ENCODE measurements at places on chromosomes 12 and 14.

- DNase-seq, result no peak
Observed at GRCh38 chr12:48969833-48970701, 1.5 kb downstream of the WNT10B start.

DNA sequence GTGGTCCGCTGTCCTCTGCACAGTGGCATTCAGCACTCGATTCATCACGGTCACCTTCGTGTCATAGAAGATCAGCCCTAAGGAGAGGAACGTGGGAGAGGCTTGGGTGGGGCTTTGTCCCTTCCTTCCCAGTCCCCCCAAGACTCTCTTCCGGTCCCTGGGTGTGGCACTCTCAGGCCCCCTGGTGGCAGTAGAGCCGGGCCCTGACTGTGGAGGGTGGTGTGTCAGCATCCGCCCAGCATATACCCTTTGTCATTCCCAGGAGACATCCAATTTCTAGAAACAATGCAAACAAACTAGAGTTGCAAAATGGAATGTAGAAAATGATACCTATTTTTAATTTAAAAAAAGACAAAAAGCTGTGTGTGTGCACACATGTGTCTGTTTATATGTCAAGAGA is 45.0 kb downstream of the TRAFD1 start:
- DNase-seq, result peak; percentile 7

DNA sequence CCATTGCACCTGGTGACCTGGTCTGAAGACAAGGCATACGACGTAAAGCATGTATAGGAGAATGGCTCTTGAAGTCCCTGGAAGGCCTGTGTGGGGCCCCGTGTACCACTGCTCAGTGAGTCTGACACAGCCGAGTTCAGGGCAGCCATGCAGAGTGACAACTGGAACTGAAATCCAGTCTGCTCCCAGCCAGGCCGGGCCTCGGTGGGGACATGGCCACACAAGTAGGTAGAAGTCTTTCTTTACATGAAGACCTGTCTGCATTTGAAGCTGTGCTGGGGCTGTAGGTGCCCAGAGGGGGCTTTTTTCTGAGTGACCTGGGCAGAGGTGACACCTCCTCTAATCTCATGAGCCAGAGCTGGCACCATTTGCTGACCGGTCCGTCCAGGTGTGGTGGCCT is 35.7 kb downstream of the ADGRD1 start:
- DNase-seq, result no peak

- DNase-seq, result no peak
Observed at GRCh38 chr12:52672321-52672933, 7.8 kb downstream of the KRT1 start.

DNA sequence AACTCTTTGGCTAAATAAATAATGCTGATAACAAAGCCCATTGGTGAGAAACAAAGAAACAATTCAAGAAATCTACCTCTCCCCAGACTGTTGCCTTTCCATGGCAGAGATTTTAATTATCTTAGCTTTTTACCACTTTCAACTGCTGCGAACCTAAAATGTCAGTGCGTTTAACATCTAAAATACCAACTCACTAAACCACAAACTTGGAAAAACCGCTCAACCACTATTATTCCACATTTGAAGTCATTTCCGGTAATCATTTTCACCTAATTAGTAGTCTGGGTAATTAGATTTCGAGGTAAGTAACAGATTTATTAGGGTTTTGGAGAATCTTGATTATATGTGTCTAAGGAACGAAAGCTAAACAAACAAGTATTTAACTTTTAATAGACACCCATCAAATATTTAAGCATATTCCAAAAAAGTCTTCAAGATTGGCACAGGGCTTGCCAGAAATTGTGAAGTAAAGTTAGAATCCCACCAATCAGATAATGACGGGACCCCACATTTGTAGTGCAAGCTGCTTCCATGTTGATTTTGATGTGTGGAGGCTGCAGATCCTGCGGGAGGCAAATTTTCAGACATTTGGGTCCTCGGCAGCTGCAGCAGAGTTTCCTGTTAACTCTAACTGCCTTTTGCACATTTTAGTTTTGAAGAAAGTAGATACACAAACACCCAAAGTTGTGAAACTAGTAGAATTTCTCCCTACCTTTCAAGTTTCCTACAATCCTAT is 4.1 kb downstream of the OTX2 start:
- DNase-seq, result no peak

DNA sequence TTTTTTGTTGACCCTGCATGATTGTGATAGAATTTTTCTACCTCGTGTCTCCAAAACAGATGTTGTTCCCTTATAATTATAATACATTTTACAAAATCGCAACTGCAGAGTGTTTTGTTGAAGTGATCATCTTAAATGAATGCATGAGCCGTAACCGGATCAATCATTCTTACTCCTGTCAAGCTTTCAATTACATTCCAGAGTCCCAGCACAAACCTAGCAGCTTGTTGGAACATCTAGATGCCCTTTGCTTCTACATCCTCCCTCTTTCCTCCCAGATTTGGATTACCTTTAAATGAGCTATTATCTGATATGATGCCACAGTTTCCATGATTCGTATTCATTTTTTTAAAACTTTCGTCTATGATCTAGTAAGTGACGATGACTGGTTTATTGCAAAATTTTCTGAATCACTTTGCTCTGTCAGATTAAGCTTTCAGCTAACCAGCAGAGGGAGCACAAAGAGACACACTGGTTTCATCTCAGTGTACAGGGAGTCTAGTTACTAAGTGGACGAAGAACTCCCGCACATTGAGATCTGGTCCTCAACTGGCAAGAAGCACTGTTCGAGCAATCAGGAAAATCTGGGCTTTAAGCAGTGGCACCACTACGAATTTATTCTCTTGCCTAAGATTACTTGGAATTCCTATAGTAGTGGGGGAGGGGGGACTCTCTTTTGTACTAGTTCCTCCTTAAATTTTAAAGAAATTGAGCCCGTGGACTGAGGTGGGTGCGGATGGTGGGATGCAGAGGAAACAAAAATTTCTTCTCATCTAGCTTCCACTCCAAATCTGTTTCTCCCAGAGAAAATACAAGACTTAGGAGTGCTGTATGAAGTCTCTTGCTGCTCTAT is 40.9 kb downstream of the TSHR start:
- DNase-seq, result peak; percentile 4

DNA sequence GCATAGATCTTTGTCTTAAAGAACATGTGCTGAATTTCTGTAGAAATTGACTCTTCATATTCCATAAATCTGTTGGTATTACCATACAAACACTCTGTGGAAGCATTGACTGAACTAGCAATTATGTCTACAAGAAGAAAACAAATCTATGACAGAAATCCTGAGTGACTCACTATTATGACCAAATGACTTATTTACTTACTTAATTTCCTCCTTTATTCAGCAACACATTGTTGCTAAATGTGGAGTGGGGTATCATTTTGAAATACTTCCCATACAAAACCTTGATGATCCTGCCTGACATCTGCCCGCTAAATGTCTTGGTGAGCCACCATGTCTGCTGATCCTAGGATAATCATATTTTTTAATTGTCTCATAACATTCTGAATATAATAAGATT is 99.1 kb upstream of the SLCO1C1 start:
- no peak for DNase-seq

DNA sequence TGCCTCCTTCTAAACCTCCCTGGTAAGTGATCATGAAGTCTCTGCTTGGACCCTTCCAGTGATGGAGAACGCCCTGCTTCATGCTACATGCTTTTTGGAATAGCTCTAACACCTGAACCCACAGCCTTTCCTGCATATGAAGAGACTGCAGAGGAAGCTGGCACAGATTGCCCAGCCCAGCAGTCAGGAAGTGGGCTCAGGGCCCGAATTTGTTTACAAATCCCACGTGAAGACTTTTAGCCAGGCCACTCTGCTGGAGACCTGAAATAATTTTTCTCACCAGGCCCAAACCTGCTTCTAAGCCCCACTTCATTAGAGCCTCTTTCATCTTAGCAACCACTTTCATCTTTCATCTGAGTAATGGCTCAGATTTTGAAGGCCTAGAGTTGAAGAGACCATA is 22.9 kb downstream of the RTN1 start:
- DNase-seq, result no peak

- DNase-seq, result no peak
Observed at GRCh38 chr12:51809193-51809592, 39.3 kb downstream of the FIGNL2 start.

- no peak for DNase-seq
Observed at GRCh38 chr14:80977221-80977620, 21.8 kb downstream of the TSHR start.

GRCh38 chr14:103055695-103056094 is 1.7 kb downstream of the CDC42BPB start:
- no peak for DNase-seq

GRCh38 chr12:117685110-117685926 is 283.5 kb downstream of the KSR2 start:
- DNase-seq, result no peak

DNA sequence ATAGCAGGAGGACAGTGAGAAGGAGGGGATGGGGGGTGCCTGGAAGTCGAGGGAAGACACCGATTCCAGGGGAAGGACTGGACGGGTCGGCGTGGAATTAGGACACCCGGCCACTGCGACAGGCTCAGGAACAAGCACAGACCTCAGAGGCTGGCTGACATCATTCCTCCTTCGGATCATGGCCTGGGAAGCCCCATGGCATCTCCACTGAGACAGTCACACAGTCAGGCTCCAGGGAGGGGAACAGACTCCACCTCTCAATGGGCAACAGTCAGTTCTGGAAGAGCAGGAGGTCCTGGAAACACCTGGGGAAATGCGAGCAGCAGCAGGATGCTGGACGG is 67.9 kb upstream of the FBRSL1 start:
- DNase-seq, result no peak

GRCh38 chr12:77679686-77680085 is 151.0 kb upstream of the NAV3 start:
- no peak for DNase-seq

DNA sequence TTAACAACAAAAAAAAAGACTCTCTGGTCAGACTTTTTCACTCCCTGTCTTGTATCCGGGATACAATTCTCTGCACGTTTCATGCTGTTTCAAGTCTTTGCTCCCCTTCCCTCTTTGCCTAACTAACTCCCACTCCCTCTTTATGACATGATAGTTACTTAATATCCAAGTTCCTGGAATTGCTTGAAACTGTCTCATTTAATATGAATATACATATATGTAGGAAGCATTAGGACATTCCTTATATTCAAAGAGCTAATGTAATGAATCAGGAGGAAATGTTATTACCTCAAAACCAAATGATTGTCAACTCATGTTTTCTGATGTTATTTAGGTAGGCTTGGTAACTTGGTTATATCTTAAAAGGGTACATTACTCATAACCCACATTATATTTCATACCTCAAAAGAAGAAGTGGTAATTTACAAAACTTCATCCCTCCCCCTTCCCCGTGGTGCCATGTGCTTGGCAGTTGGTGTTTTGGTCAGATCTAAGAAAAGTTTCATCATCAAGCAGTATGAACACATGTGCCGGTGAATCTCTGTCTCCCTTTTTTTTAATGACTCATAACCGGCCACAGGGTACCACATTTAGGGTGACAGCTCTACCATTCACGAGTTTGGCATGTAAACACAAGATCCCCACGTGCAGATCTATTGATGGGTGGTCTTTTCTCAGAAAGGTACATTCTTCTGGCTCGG is 56.5 kb downstream of the HCAR2 start:
- peak; percentile 45 for DNase-seq

DNA sequence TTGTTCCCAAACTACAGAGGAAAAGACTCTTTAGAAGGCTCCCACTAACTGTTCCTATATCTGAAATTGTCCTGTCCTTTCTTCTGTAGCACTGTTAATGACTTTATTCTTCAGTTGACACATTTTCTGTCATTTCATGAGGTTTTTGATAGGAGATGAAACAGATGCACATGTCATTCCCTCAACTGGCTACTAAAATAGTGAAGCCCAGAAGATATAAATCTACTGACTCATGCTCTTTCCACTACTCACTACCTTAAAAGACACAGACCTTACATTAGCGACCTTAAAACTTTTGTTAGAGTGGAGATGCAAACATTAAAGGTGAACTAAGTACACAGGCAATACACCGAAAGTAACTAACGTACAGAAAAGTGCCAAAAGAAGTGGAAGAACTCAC is 59.5 kb upstream of the ANKS1B start:
- DNase-seq, result no peak

DNA sequence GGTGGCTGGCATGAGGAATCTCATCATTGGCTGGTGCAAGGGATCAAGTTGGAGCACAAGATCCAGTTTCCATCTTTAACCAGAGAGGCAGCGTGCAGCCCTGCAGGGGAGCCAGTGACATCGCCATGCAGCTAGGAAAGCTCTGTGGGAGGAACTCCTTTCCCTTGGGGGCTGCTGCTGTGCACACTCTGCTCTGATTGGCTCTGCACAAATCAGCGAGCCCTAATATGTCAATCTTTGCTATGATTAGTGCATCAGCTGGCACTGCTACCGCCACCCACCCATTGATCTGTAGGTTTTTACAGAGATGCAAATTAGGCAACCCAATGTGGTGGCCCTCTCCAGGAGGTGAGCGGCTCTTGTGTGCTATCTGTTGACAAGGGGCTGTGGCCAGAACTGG is 262.6 kb downstream of the PCNX1 start:
- DNase-seq, result no peak

DNA sequence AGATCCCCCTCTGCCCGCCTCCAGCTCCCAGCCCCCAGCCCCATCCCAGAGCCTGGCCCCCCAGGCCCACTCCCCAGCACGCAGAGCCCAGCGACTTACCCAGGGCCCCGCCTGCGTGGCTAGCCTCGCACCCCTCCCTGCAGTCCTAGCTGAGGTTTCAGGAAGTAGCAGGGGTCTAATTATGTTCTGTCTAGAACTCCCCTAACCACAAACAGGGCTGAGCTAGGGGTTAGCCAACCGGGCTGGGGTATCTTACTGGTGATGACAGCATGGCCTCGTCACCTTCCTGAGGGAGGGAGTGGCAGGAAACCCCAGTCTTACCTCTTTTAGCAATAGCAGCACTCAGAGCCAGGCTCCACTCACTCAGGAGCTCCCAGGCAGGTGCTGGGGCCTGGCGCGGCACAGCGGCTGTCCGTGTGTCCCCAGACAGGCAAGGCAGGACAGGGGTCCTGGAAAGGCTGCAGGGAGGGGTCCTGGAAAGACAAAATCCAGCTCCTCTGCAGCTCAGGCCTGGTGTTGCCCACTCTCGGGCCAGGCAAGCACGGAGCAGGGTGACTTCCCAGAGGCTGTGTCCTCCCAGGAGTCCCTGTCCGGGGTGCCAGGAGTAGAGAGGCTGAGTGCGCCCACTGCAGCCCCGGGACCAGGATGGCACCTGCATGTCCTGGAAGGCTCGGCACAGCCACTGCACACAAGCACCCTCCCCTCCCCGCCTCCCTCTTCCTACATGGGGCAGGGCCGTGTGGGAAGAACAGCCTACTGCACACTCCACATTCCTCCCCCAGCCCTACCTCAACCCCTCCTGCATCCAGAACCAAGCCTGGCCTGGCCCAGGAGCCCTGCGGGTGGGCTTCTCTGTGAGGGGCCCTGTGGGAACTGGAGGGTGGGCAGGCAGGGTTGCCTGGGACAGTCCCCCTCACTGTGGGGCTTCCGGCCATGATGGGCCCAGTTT is at the start of gene GPR132:
GPR132 (minus strand) TSS at position 151 of the 949 bp plus-strand sequence. CDS start 10,010 bp downstream, outside the sequence.
- peak; percentile 81 for DNase-seq
